ENCODE measurements at places on chromosomes 3 and 15.
A peak's percentile ranks its signal among the peaks of the same experiment; 100 is the strongest.

- DNase-seq = no peak
Observed at GRCh38 chr15:74891469-74891868, 1.6 kb downstream of the MPI start.

DNA sequence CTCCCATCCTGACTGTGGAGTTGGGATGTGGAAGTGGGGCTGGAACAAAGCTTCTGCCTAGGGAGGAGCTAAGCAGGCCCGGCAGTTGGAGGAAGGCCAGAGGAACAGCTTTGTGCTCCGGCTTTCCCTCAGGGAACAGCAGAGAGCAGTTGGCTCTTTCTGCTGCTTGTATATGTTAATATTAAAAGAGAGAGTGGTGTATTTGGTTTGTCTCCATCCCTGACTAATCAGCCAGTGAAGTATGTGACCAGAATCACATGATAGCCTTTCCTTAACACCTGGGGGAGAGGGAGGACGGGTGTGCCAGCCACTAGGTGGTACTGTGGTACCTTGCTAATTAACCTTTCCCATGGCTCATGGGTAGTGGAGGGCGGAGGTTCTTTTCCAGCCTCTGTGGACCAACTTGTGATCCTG lies 10.0 kb downstream of the EIF2B5 start:
- DNase-seq = peak; percentile 55

- DNase-seq = peak; percentile 51
Observed at GRCh38 chr3:119184796-119185570, 11.6 kb downstream of the UPK1B start.

DNA sequence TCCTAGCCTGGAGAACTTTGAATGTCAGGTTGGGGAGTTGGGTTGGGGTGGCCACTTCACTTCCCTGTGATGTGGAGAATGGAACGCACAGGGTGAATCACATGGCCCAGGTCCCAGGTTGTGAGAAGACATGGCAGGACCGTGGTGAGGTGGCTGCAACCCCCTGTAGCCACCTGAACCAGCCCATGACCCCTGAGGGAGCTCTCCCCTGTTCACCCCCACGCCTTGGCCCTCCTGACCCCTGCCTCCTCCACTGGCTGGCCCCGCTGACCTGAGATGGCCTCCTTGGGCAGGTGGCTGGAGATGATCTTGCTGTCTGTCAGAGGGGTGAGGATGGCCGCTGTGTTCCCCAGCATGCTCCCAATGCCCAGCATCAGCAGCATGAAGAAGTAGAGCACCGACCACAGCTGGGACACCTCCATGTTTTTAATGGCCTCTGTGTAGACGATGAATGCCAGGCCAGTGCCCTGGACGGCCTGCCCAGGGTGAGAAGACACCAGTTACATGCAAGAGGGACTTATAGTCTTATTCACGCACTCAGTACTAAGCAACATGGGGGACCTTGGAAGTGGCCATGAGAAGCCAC lies 31.0 kb downstream of the SLC6A20 start:
- no peak for DNase-seq

DNA sequence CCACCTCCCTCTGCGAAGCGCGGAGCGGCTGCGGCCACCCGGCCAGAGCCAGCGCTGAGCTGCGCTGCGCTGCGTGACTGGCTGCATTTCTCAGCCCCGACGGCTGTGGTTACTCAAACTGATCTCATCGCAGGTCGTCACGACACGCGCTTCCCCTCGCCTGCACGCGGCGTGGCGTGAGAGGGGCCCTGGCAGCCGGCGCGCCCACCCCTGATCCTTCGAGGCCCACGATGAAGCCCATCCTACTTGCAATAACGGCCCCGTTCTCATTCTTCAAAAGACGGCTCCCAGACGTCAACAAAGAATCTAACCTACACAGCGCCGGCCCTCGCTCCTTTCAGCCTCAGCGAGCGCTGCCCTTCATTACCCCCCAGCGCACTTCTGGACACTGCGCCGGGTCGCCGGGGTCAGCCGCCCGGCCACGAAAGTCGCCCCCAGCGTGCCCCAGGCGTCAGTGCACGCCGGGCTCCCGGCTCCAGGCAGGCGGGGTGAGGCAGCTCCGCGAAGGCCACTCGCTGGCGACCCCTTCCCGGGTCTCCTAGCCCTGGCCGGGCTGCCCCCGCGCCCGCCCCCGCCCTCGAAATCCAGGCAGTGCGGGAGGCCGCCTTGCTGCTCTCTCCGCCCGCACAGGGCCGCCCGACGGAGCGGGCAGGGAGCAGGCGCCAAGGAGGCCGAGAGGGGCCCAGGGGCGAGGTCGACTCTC lies 9.9 kb upstream of the LEKR1 start:
- no peak for DNase-seq

- DNase-seq = no peak
Observed at GRCh38 chr15:52912172-52912571, 122.0 kb upstream of the ONECUT1 start.

All from AG08396 (cell line).